ENCODE measurements at places on chromosomes 13 and 19. TPM values are rescaled to one million over a fixed set of nuclear protein-coding genes. Genes with fewer than 3 reads are reported as not detected.

DNA sequence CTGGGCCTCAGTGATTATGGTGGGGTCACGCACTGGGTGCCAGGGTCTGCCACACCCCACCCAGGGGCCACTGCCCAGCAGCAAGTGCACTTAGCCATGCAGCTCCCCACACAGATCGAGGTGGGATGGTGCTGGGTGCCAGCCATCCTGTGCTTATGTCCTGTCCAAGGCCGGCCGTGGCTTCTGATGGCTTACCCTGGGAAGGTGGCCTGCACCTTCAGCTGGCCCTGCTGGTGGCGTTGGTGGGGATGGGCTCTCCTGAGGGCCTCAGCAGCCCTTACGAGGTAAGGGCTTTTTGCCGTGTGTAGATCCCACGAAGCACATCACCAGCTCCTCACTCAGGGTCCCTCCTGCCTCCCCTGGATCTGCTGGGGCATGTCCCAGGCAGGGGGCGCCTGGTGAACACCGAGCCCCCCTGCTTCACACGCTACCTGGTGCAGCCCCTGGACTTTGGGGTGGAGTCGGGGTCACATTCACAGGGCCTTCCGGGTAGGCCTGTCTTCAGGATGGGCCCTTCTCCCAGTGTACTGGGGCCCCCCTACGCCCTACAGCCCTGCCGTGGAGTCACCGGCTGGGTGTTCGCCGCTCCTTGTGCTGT is 46.6 kb downstream of the CRTC1 start:
- peak; percentile 28 for DNase-seq

DNA sequence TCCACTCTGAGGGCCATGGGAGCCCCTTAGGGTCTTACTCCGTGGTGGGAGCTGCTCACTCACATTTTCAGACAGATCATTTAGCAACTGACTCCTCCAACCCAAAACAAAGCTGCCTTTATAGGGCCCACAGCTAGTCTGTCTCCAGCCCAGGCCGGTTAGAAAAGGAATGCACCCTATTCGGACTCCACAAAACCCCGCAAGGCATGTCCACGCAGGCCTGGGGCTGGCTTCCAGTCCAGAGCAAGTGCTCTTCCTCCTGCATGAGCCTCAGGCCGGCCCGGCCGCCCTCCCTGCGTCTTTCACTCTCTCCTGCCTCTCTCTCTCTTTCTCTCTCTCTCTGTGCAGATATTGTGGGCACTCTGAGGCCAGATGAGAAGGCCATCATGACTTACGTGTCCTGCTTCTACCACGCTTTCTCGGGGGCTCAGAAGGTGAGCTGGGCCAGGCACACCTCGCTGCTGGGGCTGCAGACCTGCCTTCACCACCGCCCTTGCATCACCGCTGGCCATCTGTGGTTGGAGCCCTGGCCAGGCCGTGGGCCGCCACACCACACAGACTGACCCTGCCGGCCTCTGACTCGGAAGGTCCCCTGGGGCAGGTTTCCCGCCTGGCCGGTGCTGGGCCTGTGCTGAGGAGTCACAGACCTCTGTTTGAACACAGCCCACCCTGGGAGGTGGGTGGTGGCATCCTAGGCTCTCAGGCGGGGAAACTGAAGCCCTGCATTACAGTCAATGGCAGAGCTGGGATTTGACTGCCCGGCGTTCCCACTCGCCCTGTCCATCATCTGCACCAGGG is 33.1 kb downstream of the CAPN12 start:
- DNase-seq: no peak

- DNase-seq: no peak
Measured at GRCh38 chr13:53023246-53023645, 5.4 kb upstream of the OLFM4 start.

TNNT1 gene
- total RNA-seq: 127 TPM

- peak; percentile 87 for DNase-seq
Measured at GRCh38 chr19:12723641-12724426, at the start of gene TNPO2. TSS of gene TNPO2 (minus strand) at chr19:12723932. CDS start at chr19:12720977, 2,955 bp downstream.

GRCh38 chr13:44159633-44160279 is 213.9 kb upstream of the SERP2 start:
- no peak for DNase-seq

CEACAM7 gene
- not detected for total RNA-seq

PGLYRP2 gene
- not detected for total RNA-seq

QPCTL gene
- 14.1 TPM for total RNA-seq

DNA sequence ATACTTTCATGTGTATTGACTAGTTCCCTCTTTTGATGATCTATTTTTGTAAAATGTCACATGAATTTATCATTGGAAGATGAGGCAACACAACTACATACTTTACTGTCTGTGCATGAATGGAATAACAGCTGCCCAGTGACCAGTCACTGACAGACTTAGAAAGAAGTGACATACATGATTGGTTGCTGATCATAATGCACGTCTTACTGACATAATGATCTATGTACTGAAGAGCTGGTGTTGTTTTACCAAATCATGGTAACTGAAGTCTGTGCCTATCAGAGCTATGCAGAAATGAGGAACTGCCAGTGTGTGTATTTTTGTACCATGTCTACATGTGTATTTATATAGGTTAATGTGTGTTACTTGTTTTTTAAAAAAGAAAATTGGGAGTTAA is 26.5 kb downstream of the GPR18 start:
- no peak for DNase-seq

DNA sequence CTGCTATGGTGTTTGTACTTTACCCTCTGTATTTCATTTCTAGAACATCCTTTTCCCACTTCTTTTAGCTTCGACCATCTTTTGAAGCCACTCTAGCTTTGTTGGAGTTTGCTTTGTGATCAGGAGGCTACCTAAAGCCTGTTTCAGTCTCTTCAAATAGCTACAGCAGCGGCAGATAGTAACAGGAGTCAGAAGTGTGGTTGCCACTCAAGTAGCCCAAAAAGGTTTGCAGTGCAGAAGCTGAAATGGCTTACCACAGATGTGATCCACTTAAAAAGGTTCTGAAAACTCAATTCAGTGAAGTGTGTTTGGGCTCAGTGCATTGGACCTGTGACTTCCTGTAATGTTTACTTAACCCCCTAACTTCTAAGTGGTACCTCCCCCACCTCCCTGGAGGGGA is 26.2 kb downstream of the WASF3 start:
- DNase-seq: no peak

- DNase-seq: no peak
Measured at GRCh38 chr19:597406-598315, 8.0 kb downstream of the HCN2 start.

SLITRK5 gene
- total RNA-seq: 0.09 TPM

NOVA2 gene
- 8.8 TPM for total RNA-seq

FLT1 gene
- 84.1 TPM for total RNA-seq

DNA sequence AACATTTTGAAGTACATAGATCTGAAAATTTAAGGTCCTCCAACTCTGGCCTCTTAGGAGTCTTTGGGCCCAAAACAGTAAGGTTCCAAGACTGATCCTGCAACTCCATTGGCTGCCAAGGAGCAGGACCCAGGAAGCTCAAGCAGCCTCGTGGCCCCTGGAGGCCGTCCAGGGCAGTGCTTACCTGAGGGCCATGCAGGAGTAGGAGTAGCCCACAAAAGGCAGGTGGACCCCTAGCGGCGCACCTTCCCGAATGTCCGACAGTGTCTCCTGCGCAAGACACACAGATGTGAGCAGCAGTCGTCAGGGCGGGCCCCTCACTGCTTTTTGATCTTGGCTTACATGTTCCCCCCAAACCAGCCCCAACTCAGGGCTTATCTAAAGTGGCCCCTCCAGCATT is 5.7 kb upstream of the SIX5 start:
- peak; percentile 94 for DNase-seq

- peak; percentile 57 for DNase-seq
Measured at GRCh38 chr19:10420444-10421239, at the start of gene PDE4A. TSS of gene PDE4A (plus strand) at chr19:10420538. CDS start at chr19:10420765, 227 bp downstream.

DNA sequence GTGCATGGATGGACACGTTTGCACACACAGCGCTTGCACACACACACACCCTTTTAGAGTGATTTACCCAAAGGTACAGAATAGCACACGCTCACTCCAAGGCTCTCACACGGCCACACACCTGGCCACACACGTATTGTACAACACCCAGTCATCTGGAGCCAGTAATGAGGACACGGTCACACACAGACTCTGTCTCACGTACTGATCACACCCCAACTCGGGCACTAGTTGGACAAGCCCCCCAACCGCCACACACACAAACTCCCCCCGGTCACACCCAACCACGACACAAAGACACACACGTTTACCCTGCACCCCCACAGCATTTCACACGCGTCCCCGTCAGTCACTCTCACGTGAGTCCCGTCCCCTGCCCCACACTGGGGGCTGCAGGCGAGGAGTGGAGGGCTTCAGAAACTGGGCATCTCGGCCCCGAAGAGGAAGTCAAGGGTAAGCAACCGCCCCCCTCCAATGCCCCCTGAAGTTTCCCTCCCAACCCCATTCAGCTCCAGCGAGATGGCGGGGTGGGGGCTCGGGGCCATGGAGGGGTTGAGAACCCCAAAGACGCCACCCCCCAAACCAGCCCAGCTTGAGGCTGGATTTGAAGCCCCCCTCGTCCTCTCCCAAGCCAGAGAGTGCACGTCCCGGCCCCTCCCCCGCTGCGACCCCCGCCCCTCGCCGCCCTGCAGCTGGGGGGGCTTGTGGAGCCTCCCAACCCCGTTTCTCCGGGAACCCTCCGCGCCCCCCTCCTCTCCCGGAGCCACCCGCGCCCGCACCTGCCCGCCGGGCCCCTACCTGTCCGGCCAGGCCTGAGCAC is 599 bp downstream of the OLFM2 start:
- DNase-seq: peak; percentile 32

DNA sequence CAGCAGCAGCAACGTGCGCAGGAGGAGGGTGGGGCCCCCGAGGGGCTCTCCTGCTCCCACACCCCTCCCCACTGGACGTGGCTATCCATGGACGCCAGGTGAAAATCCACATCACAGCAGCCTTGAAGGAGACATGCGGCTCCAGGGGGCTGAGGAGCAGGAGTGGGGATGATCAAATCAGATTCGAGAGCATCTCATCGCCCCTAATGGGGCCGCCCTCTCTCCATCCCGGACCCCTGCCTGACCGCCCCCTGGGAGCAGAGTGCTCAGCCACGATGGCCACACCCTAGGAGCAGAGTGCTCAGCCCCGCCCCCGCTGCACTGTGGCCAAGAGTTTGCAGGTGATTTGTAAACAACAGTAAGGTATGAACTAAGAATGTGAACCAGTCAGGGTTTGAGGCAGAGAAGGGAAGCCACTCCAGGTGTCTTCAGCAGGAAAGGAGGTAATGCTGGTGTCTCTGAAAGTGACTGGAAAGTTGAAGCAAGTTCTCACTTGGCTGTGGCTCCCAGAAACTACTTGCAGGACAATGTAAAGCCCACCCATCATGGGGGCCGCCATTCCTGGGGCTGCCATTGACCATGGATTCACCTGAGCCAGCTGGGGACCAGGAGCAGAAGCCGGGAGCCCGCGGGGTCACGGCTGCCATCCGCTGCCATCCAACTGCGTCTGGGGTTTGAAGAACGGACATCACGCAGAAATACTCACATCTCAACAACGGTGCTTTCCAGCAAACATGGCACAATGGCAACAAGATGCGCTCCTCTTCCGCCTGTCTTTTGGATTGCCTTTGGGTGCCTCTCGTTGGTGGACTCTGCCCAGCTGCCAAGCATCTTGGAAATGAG is 71.8 kb downstream of the SPACA7 start:
- DNase-seq: peak; percentile 22
